HEK293T (cell line): ENCODE measurements at places on chromosomes 3 and 15.
A peak's percentile ranks its signal among the peaks of the same experiment; 100 is the strongest.

DNA sequence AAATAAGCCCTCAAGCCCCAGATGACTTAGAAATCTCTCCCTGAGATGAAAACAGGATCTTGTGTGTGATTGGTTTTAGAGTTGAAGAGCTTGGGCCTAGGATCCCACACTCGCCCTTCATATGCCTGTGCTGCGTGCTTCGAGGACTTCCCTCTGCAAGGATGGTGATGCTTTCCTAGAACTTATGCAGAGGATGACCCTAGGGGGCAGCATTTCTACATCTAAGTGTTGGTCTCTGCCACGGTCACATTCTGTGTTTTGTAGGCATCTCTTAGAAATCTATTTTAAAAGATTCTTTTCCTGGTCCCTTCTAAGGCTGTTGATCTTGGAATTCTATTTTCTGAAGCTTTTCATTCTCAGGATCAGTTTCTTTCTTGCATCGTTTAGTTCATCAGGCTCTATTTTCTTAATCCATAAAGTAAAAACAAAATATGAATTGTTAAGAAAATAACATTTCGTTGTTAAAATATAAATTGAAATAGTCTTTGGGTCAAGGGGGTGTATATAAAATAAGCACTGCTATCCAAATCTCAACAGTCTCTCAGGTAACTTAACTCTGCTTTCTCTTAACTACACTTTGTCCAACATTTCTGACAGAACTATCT is 45.7 kb downstream of the WDR76 start:
- peak; percentile 56 for DNase-seq

DNA sequence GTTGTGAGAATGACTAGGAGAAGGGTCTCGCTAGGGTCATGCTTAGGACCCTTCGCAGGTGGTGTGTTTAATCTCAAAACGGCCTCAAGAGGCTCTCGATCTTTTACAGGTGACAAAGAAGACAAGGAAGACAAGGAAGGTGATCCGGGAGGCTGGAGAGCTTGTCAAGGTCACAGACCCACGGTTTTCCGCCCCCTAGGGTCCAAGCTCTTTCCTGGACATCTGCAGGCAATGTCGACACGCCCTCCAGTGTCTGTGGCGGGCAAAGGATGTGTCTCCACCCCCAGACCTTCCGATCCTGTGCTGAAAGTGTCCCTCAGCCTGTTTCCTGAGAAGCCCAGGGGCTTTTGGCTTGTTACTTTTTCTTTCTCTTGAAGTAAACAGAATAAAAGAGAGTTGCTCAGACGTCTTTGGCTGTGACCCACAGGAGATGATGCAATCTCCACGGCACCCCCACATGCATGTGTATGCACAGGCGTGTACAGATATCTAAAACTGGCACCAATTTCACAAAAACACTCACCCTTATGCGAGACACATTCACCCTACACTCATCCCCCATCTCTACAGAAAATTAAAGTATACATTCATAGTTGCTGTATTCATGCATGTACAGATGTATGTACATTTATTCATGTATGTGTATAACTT is 108.8 kb downstream of the KLF13 start:
- peak; percentile 54 for DNase-seq

DNA sequence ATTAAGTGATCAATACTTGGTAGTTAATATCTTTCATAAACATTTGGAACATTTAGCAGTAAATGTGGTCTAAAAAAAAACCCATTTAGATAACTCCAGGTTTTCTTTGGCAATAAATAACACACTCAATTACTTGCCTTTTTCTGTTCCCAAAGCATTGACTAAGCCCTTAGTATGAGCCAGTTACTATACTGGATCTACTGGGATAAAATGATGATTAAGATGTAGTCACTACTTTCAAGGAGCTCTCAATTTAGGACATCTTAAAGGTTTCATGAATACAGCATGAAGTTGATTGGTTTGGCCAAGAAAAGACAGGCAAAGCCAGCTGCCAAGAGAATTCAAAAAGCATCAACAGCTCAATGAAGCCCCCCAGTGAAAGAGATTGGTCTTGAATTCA is 250.9 kb downstream of the EPHA3 start:
- DNase-seq: no peak

- no peak for DNase-seq
Observed at GRCh38 chr3:133381346-133382109, 18.3 kb upstream of the BFSP2 start.

- no peak for DNase-seq
Observed at GRCh38 chr3:78049521-78049920, 1009.6 kb downstream of the ROBO2 start.

GRCh38 chr3:5489536-5489935 is 302.0 kb downstream of the EDEM1 start:
- DNase-seq: no peak
